ENCODE measurements at places on chromosomes 5 and 9. TPM values are rescaled to one million over a fixed set of nuclear protein-coding genes. Genes with fewer than 3 reads are reported as not detected.

The FIBCD1 gene
- polyA plus RNA-seq = 8.1 TPM

The CAMK2A gene
- 21.0 TPM for polyA plus RNA-seq

The NR6A1 gene
- polyA plus RNA-seq = 3.8 TPM

The KCNT1 gene
- polyA plus RNA-seq = 24.7 TPM

The ADAMTS16 gene
- polyA plus RNA-seq = 5.0 TPM

The NPR2 gene
- polyA plus RNA-seq = 39.5 TPM

Data from spinal cord (tissue), 10 donors.